CD4-positive, alpha-beta T cell treated with Interleukin-6 for 4 hours (primary cell): ENCODE measurements at places on chromosomes 11 and 22.

DNA sequence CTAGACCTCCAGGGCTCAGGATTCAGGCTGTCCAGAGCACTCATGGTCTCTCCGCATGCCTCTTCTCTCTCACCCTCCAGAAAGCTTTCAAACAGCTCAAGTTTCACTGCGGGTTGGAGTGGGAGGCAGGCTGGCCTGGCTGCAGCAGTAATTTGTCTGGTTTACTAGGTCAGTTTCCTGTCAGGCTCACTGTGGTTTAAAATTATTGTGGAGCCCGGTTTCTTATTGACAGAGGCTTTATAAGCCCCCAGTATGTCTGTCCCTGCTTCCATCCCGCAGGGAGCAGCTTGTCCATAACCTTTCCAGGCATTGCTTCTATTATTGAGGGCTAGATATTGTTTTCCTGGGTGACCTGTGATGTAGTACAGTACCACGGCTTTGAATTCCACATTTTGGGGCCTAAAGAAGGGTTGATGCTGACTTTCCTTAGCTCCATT, 235.3 kb upstream of the SORL1-AS1 start:
- DNase-seq, result no peak

DNA sequence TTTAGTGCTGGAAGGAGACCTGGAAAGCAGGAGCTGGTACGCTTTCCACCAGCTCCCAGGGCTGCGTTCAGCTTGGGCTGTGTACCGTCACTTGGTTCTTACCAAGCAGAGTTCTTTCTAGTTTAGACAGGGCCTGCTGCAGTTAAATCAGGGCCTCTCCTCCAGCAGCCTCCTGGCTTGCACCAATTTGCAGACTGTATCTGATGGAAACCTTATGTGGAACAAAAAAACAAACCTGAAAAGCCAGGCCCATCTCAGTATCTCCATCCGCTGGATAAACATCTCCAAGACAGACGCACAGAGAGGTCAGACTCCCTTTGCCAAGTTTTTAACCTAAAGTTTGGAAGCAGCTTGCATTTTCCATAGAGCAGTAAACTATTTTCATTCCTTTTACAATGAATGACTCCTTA, 288.6 kb upstream of the SORL1-AS1 start:
- no peak for DNase-seq

DNA sequence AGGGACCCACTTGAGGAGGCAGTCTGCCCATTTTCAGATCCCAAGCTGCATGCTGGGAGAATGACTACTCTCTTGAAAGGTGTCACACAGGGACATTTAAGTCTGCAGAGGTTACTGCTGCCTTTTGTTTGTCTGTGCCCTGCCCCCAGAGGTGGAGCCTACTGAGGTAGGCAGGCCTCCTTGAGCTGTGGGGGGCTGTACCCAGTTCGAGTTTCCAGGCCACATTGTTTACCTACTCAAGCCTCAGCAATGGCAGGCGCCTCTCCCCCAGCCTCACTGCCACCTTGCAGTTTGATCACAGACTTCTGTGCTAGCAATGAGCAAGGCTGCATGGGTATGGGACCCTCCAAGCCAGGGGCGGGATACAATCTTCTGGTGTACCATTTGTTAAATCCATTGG, 126.0 kb downstream of the OR4A5 start:
- no peak for DNase-seq

- DNase-seq, result no peak
Observed at GRCh38 chr22:27761665-27762064, 39.9 kb downstream of the MN1 start.

DNA sequence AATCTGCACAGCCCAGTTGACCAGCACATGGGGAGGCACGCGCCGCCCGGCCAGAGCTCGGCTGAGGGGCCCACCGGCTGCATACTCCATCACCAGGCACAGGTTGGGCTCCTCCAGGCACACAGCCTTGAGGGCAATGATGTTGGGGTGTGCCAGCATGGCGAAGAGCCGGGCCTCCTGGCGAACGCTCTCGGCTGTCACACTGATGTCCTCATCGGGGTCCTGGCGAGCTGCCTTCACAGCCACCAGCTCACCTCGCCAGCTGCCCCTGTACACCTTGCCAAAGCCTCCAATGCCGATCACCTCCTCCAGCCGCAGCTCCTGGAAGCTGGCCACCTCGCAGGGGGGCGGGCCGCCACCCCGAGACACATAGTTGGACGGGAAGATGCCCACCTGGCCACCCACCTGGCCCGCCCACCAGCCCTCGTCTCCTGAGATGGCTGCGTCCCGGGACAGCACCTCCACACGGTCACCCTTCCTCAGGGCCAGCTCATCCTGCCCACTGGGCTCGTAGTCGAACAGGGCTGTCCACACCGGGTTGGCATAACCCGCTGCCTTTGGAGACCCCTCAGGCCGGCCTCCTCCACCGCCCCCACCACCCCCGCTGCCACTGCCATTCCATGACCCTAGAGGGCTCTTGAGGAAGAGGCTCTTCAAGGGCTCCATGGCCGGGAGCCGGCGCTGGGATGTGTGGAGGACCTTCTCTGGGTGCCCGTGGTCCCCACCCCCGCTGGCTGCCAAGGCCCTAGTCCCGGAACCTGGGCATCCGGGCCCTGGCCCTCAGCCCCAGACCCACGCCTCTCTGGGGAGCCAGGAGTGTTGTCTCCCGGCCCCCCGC, 711 bp downstream of the MAP3K11 start:
- DNase-seq, result peak; percentile 17

- DNase-seq, result no peak
Observed at GRCh38 chr11:88340366-88340935, 2.9 kb upstream of the CTSC start.

DNA sequence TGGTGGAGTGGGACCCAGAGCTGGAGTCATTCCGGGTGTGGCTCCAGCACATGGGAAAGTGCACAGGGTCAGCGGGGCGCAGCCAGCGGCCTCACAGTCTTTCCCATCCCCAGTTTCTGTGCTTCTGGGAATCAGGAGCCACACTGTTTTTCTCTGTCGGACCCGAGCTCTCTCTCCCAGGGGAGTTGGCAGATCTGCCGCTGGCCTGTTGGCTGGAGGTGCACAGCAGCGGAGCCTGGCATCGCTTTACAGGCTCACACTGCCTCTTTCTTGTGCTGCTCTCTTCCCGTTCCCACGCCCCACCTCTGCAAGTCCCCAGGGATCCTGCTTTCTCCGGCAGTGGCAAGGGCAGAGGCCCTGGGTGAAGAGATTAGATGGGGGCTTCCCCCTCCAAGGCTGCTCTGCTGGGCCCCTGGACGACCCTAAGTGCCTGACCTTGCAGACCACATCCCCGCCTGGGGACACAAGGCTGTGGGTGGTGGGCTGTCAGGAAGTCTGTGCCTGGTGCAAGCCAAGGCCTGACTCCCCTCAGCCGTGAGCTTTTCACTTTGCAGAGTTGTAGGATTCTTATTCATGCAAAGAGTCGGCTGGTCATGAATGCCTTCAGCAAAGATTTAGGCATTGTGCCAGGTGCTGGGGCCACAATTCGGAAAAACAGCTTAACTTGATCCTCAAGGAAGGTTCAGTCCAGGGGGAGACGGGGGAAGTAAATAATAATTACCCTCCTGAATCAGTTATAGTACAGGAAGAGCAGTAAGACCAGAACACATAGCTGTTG, 116.3 kb downstream of the TIMP3 start:
- DNase-seq, result no peak

DNA sequence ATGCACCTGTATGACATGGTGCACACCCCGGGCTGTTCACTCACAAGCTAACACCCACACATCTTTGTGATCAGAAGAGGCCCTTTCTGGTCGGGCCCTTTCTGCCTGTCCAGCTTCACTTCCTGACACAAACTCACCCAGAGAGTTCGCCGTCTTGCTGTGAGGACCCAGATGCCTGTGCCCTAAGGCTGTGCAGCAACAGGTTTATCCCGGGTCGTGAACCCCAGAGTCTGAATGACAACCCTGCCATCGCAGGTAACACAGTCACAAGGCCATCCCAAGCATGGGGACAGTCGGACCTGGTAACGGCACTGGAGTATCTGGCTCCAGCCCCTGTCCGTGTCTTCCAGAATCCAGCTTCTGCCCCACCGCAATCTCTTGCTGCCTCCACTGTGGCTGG, 235.1 kb downstream of the BUD13 start:
- DNase-seq, result no peak
